A673 (cell line): ENCODE measurements at places on chromosomes 4 and X.

GRCh38 chrX:19070555-19070994 is 51.7 kb downstream of the ADGRG2 start:
- H3K4me3 ChIP-seq: no peak overlapping the region
- H3K36me3 ChIP-seq: peaks cover 12% of the 10 kb centered on the region
- H3K4me1 ChIP-seq: peaks cover 5% of the 10 kb centered on the region
- H3K27ac ChIP-seq: no peak overlapping the region
- no peaks in the 10 kb centered on the region for H3K27me3 ChIP-seq

- H3K27me3 ChIP-seq: peaks cover 11% of the 10 kb centered on the region
- no peaks in the 10 kb centered on the region for H3K36me3 ChIP-seq
These were observed 58.1 kb upstream of the IL2 start for GRCh38 chr4:122514671-122515070.

GRCh38 chrX:18761750-18762149 is 54.3 kb downstream of the PPEF1 start:
- H3K4me3 ChIP-seq: no peak overlapping the region
- no peak overlapping the region for H3K27ac ChIP-seq
- H3K4me1 ChIP-seq: no peaks in the 10 kb centered on the region
- no peaks in the 10 kb centered on the region for H3K27me3 ChIP-seq
- H3K36me3 ChIP-seq: no peaks in the 10 kb centered on the region

- no peaks in the 10 kb centered on the region for H3K36me3 ChIP-seq
- H3K4me1 ChIP-seq: no peaks in the 10 kb centered on the region
- H3K27ac ChIP-seq: no peak overlapping the region
- H3K4me3 ChIP-seq: no peak overlapping the region
- DNase-seq: no peak
These were observed 80.8 kb downstream of the JAKMIP1 start for GRCh38 chr4:6119507-6120020.

- no peaks in the 10 kb centered on the region for H3K4me1 ChIP-seq
- H3K36me3 ChIP-seq: no peaks in the 10 kb centered on the region
- H3K27me3 ChIP-seq: no peaks in the 10 kb centered on the region
- DNase-seq: no peak
These were observed 299.9 kb downstream of the UNC5C start for GRCh38 chr4:95248720-95249425.

DNA sequence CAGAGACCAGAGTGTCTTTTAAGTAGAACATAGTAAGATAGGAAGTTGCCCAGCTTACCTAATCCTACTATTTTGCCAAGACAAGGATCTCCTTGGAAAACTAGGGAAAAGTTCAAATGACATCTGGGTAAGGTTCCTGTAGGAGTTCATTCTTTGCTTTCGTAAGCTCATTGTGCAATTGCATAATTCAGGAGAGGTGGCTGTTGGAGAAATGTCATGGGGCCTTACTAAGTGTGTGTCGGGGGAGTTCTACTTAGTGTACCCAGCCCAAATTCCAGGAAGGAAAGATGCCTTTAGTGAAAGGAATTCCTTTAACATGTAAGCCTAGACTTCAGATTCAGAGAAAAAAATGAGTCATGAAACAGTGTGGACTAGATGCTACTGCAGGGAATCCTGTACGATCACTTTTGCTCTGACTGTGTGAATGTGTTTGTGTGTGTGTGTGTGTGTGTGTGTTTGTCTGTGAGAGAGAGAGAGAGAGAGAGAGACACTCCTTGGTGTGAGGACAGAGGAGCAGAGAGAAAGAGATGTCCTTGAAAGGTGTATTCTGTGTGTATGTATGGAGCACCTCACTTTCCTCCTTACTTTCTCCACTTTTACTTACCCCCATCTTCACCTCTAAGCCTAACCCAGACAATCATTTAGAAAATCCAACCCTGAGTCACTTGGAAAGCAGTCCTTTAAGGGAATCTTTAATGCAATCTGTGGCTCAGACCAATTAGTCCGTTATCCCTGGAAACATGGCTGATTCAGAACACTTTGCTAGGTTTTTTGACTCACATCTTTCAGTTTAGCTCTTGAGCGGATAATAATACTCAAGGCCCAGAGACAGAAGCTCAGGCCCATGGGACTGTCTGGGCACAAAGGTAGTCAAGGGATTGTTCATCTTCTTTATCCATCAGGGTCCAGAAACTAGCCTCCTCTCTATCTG is 114.5 kb upstream of the ACSL4 start:
- no peaks in the 10 kb centered on the region for H3K36me3 ChIP-seq
- no peak overlapping the region for H3K4me3 ChIP-seq
- H3K4me1 ChIP-seq: peaks cover 25% of the 10 kb centered on the region
- H3K27ac ChIP-seq: peak overlapping the region; percentile 4

GRCh38 chr4:86564795-86565194 is 29.3 kb upstream of the PTPN13 start:
- no peaks in the 10 kb centered on the region for H3K27me3 ChIP-seq
- no peak overlapping the region for H3K27ac ChIP-seq
- peaks cover 17% of the 10 kb centered on the region for H3K4me1 ChIP-seq
- H3K4me3 ChIP-seq: no peak overlapping the region
- no peaks in the 10 kb centered on the region for H3K36me3 ChIP-seq

DNA sequence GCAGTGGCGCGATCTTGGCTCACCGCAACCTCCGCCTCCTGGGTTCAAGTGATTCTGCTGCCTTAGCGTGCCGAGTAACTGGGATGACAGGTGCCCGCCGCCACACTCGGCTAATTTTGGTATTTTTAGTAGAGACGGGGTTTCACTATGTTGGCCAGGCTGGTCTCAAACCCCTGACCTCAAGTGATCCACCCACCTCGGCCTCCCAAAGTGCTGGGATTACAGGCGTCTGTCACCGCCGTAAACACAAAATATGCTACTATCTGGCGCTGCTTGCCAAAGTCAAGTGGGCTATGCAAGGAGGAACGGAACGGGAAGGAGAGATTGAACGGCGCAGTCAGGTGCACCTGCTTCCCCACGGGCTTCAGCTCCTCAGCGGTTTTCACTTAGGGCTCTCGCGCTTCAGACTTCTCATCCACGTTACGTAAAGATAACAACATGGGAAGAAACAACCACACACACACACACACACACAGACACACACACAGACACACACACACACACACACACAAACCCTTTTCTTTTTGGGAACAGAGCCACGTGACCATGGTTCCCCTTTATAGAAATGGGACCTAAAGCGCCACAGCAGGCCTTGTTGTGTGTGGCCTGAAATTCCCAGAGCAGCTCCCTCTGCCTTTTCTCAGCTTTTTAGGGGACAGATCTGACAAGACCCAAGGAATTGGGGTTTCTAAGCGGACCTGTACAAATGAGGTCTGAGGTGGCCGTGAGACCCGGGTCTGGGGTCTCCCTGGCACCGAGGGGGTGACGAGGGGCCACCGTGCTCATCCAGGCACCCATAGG is 1.5 kb downstream of the P2RY8 start:
- no peaks in the 10 kb centered on the region for H3K4me1 ChIP-seq
- H3K27me3 ChIP-seq: no peaks in the 10 kb centered on the region
- H3K36me3 ChIP-seq: no peaks in the 10 kb centered on the region
- H3K27ac ChIP-seq: no peak overlapping the region
- no peak for DNase-seq
- H3K4me3 ChIP-seq: no peak overlapping the region

DNA sequence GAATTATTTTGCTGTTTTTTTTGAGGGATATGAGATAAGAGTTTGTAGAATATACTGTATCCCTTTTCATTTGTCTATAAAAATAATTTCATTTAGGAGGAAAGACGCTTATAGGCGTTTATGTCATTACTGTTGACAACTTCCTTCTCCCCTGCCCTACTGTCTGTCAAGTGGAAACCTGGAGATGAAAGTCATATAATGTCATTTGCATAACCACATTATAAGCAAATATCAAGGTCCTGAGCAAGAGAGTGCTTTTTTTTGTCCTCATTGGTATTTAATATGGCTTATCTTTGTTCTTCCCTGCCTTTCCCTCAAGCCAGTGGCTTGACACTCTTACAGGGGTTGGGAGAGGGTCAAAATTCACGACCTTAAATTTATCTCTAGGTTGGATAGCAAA is 55.8 kb downstream of the LRP2BP start:
- no peaks in the 10 kb centered on the region for H3K36me3 ChIP-seq
- H3K27ac ChIP-seq: no peak overlapping the region
- H3K4me3 ChIP-seq: no peak overlapping the region
- H3K4me1 ChIP-seq: no peaks in the 10 kb centered on the region
- no peak for DNase-seq

GRCh38 chrX:45360571-45360970 is 159.9 kb upstream of the DIPK2B start:
- H3K4me1 ChIP-seq: no peaks in the 10 kb centered on the region
- no peaks in the 10 kb centered on the region for H3K27me3 ChIP-seq
- no peak overlapping the region for H3K27ac ChIP-seq
- H3K4me3 ChIP-seq: no peak overlapping the region
- no peak for DNase-seq

GRCh38 chrX:23497919-23498318 is 163.3 kb downstream of the PTCHD1 start:
- H3K4me1 ChIP-seq: no peaks in the 10 kb centered on the region
- no peak overlapping the region for H3K4me3 ChIP-seq
- no peak overlapping the region for H3K27ac ChIP-seq
- DNase-seq: no peak

DNA sequence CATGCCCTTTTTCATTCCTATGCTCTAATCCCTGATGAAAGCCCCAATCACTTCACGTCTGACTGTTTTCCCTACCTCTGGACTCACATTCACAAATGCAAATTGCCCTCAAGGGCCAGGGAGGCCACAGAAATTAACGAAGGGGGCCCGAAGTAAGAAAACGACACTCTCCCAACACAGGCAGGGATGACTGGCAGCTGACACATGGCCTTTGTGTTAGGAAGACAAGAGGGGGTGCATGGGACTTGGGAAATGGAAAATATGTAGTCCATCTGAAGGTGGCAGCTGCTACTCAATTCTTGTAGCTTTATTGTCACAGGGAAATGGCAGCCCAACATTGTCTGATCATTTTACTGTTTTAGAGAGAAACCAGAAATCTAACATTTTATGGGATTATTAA is 12.3 kb upstream of the SPARCL1 start:
- no peak overlapping the region for H3K27ac ChIP-seq
- no peak overlapping the region for H3K4me3 ChIP-seq
- DNase-seq: no peak
- H3K36me3 ChIP-seq: no peaks in the 10 kb centered on the region

DNA sequence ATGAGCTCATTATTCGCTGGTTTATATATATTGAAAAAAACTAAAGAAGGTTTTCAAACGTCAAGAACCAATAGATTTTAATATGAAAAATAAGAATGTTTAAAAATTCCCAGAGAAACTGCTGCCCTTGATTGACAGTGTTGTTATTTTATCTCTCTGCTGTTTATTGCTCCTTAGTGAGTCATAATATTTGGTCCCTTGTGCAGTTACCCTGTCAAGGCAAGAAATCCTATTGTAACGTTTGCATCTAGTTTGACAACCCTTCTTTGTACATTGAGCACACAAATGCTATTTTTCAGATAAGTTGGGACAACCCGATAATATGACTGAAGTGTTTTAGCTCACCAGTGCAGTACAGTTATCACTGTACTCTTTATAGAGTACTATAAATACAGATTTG is 349.4 kb downstream of the CCSER1 start:
- no peaks in the 10 kb centered on the region for H3K4me1 ChIP-seq
- H3K27ac ChIP-seq: no peak overlapping the region
- H3K4me3 ChIP-seq: no peak overlapping the region
- no peaks in the 10 kb centered on the region for H3K27me3 ChIP-seq

GRCh38 chr4:52051615-52052474 is 741 bp downstream of the SPATA18 start:
- DNase-seq: peak; percentile 54
- no peaks in the 10 kb centered on the region for H3K36me3 ChIP-seq
- H3K27me3 ChIP-seq: peaks cover 3% of the 10 kb centered on the region
- no peak overlapping the region for H3K27ac ChIP-seq
